Kidney epithelial cell (primary cell): ENCODE measurements at places on chromosomes 3 and 15. TPM values are rescaled to one million over a fixed set of nuclear protein-coding genes. Genes with fewer than 3 reads are reported as not detected.

Gene MITF
- 5.8 and 6.6 TPM in 2 replicates for total RNA-seq

Gene SLC9C1
- total RNA-seq, result 2.2 TPM in 1 of 2 replicates, not detected in the other

GRCh38 chr3:131299836-131300235 is 81.7 kb upstream of the NUDT16 start:
- no peak for DNase-seq

DNA sequence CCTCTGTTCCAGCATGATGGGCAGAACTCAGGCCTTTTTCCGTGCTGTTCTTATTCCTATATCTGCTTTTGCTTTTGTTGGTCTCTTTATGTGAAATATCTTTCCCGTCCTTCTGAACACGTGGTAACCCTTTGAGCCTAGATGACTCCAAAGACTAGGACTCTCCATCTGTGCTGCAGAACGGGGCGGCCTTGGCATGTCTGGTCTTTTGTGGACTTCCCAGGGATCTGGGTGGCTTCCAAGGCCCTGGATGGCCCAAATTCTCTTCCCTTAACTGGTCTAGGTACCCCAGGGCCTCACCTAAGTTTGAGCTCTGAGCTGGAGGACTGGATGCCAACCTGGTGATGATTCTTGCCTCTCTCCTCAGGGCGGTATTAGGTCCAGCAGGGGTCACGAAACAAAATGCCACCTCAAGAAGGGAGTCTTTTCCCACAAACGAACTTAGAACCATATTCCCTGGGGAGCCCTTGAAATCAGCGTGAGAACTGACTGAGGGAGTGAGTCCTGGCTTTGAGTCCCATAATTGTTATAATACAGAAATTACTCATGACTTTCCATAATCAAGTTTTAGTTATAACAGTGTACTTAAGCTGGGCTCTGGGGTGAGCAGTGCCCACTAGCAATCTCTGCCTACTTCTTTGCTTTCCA is 13.8 kb downstream of the TLNRD1 start:
- no peak for DNase-seq

GRCh38 chr15:41992151-41992802 is 19.9 kb upstream of the EHD4 start:
- DNase-seq, result no peak

- no peak for DNase-seq
Observed at GRCh38 chr3:52477076-52477795, 17.9 kb upstream of the STAB1 start.
